ENCODE measurements at places on chromosomes 1 and 21.

- no peak for DNase-seq
Observed at GRCh38 chr1:30693822-30694221, 29.6 kb downstream of the MATN1 start.

DNA sequence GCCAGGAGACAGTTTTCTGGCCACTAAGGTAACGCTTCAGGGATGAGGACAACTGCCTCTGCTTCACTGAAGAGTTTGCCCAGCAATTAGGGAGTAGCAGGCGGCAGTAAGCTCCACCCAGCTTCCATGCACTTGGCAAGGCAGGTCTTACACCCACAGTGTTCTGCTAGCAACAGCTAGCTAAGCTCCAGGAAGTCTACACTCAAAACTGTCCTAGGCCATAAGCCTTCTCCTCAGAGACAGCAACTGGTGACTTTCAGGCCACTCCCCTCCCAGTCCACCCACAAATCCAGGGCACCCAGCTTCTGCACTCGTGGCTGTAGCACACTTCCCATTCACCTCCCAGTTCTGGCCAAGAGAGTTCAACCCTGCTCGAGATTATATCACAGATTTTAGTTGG, 47.3 kb downstream of the KMO start:
- DNase-seq = no peak

DNA sequence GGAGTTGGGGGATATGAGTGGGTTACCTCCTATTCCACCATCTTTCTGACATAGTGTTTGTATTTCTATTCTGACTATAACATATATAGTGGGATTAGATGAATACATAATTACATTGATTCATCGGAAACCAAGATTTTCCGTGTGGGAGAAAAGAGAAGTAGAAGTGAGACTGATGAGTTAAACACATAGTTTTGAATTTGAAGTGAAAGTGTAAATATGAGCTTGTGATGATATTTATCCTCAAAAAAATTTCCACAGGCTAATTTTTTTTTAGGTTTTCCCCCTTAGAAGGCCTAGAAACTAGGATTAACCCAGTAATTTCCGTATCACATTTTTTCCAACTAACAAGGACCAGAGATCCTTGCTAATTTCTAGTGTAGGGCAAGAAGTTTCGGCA, 6.9 kb downstream of the CD1B start:
- DNase-seq = no peak

- DNase-seq = no peak
Observed at GRCh38 chr1:157107702-157108101, 8.1 kb upstream of the ETV3L start.

All from activated CD4-positive, alpha-beta T cell treated with anti-CD3 and anti-CD28 coated beads for 4 hours (primary cell).